ENCODE measurements at places on chromosomes 16 and 17.

DNA sequence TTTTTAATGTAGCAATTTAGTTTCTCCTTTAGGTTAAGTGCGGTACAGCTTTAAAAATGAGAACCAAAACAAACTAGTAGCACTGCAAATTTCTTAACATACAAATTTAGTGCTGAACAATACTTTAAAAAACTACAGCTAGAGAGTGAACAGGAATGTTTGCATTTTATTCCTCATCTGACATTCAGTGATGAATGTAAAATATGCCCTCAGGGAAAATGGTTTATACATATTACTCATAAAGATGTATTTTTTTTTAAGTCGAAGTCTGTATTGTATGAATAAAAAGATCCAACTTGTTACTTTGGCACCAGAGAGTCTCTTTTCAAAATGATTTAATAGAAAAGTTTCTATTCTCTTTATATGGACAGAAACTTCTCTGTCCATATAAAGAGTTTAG is 96.8 kb downstream of the BRIP1 start:
- DNase-seq, result no peak

GRCh38 chr17:47946929-47947397 is 5.6 kb downstream of the PNPO start:
- DNase-seq, result peak; percentile 81

DNA sequence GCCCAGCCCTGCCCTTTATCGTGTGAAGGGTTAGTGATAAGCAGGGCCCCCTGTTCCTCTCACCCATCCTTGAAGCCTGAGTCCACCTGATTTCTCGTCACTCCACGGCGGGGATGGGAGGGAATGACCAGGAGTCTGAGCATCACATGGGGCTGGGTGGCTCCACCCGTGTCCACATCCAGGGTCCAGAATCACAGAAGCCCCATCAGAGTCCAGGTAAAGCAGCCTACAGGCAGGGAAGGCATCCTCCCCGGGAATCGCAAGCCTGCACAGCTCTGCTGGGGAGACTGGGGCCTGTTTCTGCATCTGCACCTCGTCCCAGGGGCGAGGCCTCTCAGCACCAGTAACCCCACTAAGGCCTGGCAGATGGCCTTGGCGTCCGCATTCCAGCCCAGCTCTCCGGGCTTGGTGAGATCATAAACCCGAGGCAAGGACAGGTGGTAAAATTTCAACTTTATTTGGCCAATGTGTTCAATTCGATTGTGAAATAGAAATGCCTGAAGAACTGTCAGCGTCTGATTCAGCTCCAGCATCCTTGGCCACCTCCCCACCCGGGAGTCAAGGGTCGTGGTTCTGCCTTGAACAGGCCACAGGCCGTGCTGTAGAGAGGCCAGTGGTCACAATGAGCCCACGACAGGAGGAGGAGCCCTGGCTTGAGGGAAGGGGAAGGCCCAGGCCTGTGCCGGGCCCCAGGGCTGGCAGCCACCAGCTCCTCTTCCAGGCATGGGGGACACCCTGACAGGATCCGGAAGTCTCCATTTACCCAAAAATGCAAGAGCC is 8.1 kb upstream of the PPP1R27 start:
- no peak for DNase-seq

- DNase-seq, result no peak
Measured at GRCh38 chr17:77326076-77326591, 185.4 kb downstream of the SEC14L1 start.

GRCh38 chr16:11094075-11094856 is 149.9 kb downstream of the CLEC16A start:
- peak; percentile 66 for DNase-seq

DNA sequence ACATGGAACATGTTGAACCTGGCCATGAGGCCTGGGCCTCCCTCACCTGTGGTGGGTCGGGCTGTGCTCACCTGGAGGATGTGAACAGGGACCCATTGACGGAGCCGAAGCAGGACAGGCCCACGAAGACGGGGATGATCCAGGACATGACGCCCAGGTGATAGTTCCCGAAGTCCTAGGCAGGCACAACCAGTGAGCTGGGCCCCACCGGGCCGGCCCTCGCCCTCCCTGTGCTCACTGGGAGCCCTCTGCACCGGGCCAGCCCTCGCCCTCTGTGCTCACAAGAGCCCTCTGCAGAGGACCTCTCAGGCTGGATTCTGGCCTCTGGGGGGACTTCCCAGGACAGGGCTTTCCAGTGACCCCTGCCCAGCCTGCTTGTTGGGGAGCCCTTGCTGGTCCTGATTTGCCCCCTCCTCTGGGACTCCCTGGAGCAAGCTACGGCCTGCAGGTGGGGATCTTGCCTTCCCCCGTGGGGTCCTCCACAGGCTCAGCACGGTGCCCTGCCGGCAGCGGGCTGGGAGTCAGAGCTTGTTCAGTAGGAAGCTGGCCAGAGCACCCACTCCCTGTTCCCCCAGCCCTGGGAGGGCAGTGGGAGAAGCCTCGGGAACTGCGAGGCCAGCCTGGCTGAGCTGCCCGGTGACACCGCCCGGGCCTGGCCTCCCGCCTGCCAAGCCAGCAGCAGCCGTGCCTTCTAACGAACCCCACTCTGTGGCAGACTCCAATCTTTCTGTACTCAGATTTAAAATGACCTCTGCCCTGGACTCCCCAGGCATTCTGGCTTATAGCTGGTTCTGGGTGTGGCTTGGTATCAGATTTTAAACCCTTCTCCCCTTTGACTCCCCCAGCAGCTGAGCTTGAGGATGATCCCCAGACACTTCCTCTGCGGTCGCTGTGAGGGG is 30.4 kb downstream of the SLC7A5 start:
- DNase-seq, result no peak

GRCh38 chr17:57499648-57500049 is 243.3 kb downstream of the MSI2 start:
- DNase-seq, result no peak

DNA sequence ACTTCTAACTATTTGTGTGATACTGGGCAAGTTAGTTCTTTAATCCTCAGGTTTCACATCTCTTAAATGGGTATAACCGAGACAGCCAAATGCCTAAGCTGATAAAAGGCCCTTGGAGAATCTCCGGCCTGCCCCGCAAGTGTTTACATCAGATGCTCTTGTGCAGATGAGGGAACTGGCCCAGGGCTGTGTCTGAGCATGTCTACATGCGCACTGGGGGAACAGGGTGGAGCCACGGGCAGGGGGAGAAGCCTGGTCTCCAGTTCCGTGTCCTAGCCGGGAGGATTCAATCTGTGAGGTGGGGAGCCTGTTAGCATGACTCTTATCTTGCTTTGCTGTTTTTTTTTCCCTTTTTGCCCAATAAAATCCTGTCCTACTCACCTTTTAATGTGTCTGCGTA is 222.9 kb downstream of the CDH8 start:
- no peak for DNase-seq

DNA sequence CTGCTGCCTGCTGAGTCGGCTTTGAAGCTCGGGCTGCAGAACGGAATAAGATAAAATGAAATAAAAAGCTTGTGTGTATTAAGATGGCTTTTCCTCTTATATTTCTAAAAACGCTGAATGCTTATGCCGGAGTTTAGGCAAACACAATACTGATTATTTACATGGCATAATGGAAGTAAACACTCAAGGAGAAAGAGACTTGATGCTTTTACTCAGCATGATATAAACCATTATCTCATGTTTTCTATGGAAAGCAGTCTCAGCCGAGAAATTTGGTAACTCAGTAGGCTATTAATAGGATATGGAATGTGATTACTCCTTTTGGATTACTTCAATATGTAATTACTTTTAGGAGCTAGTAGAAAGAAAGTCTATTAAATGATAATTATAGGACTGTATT is 153.3 kb downstream of the CDH11 start:
- DNase-seq, result no peak

All from activated naive CD4-positive, alpha-beta T cell treated with Interleukin-2 at 50 U/mL for 16 hours (primary cell).